ENCODE measurements at places on chromosomes 5 and 9.
A peak's percentile ranks its signal among the peaks of the same experiment; 100 is the strongest.

DNA sequence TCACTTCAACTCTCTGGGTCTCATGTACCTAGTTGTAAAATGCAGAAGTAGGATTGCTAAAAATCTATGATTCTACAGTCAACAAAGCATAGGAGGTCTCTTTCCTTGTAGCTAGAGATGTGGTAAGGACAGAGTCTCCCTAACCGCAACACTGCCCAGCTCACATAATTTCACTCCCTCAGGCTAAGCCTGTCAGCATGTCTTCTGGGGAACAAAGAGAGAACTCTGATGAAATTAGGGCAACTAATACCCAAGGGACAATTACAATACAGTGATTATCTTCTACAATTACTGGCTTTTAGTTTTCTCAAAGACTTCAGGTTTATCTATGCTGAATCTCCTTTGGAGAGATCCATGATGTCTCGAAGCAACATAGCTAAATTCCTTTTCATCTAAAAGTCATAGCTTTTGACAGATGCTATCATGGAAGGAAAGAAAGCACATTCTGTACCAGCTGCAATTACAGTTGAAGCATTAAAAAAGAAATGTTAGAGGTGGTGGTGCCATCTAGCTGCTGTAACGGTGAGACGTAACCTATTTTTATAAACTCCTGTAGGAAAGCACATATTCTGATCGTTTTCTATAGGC lies 141.1 kb upstream of the TARS1 start:
- no peak for DNase-seq

DNA sequence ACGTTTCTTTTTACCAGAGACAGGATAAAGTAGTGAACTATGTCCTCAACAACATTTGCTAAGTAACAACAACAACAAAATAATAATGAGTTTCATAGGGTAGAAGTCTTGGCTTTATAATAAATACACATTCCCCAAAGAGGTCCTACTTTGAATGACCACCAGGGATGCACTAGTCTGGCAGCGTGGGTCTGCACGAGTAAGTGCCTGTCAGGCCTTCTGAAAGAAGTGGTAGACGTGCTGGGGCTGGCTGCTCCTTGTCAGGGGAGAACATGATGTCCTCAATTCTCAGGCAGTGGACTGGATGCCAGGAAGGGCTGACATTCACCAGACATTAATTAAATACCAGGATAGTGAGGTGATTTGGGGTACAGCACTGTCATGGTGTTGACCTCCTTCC lies 331.1 kb downstream of the TMEM38B start:
- no peak for DNase-seq

DNA sequence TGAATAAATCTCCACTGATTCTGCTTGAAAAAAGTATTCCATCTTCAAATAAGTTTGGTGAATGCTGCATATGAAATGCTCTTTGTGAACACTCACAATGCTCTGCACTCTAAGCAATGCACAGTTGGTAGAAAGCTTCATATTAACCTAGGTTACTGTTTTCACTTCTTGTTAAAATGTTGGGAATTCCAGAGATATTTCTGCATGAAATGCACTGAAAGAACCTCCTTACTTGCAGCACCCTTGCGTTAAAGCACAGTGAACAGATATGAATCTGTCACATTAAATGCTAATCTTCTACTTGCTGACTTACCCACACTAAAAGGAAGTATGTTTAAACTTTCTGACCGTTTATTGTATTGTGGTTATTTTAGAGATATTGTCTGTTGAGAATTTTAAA lies 584.1 kb upstream of the NUDT12 start:
- DNase-seq = peak; percentile 2

- no peak for DNase-seq
Observed at GRCh38 chr5:93993161-93993560, 251.8 kb upstream of the POU5F2 start.

DNA sequence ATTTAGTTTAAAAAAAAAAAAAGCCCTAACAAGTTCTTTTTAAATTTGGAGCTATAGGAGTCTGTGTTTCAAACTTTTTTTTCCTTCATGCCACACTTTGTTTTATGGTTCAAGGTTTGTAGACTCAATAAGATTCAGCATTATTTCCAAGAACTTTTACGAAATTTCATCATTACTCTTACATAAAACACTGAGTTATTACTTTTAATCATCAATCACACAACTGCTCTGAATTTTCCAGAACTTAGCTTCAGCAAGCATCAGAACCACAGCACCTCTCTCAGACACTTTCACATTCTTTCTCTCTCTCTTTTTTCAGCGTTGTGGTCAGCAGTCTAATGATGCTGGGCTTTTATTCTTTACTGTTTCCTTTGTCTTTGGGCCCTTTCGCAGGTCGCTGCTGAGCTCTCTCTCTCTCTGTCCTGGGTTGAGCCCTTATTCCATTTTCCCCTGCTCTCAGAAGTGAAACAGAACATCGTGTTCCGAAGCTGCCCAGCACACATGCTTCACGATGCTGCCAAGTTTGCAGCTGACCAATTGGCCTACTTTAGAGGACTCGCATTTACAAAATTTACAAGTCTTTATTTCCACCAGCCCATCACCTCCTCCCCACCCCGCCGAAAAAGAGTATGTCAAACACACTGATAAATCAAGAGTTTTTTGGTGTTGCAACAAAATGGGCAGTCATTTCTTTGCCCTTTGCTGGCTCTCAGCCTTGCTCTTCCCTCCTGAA lies 44.6 kb upstream of the PIK3R1 start:
- DNase-seq = peak; percentile 2

DNA sequence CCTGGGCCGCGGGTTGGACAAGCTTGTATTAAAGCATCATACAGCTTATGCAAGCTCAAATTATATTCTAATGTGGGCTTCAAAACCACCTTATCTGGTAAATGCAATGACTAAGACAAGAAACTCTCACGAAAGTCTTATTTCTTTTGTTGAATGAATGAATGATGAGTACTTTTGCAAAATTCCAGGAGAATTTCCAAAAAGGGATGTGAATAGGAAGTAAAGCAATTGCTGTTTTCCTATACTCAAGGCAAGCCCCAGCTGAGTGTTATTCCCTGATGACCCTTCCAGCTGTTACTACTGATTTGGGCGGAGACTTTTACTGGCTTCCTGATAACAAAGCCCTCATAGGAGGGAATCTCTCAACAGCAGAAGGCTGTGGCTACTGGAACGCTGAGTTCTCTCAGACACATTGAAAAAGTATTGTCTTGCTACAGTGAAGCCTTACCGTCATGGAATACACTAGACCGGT lies 162.8 kb downstream of the SREK1 start:
- no peak for DNase-seq

DNA sequence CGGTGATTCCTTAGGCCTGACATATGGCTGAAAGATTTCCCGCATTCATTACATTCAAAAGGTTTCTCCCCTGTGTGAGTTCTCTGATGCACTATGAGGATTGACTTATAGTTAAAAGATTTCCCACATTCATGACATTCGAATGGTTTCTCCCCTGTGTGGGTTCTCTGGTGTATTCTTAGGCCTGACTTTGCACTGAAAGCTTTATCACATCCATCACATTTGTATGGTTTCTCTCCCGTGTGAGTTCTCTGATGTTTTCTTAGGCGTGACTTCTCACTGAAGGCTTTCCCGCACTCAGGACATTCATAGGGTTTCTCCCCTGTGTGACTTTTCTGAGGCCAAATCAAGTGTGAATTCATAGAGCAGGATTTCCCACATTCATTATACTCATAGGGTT lies 35.8 kb downstream of the ZNF782 start:
- no peak for DNase-seq

DNA sequence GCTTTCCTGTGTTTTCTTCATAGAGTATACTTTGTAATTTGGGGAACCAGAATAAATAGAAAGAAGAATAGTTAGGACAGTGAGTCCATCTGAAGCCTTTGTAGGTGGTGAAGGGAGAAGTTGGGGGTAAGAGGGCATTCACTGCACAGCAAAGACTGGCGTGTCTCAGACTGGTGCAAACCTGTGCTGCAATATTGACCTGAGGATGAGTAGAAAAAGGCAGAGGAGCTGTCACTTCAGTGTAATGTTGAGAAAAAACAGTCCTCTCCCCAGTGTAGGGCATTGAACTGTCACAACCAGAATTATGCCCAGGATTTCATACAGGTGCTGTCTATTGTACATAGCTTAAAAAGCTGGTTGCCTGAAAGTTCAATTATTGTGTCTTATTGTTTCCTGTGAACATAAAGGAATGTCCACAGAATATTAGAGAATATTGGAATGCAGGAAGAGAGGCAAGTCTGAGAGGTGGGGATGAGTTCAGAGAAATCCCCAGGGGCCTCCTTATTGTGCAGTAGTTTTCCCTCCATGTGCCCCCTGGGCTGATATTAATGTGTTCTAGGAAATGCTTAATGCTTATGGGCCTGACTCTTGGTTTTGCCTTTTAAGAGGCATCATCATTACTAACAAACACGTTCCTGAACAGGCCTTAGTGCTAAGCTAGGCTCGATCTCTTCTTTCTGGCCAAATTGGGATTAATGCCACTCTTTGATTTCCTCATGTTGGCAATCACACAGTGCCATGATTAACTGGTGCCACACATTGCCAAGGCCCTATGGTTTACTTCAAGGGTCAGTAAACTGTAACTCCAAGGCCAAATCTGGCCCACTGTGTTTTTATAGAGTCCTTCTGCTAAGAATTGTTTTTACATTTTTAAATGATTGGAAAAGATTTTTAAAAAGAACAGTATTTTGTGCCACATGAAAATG lies 34.0 kb downstream of the DAPK1 start:
- no peak for DNase-seq

GRCh38 chr5:142453932-142454331 lies 129.1 kb upstream of the SPRY4 start:
- DNase-seq = no peak

DNA sequence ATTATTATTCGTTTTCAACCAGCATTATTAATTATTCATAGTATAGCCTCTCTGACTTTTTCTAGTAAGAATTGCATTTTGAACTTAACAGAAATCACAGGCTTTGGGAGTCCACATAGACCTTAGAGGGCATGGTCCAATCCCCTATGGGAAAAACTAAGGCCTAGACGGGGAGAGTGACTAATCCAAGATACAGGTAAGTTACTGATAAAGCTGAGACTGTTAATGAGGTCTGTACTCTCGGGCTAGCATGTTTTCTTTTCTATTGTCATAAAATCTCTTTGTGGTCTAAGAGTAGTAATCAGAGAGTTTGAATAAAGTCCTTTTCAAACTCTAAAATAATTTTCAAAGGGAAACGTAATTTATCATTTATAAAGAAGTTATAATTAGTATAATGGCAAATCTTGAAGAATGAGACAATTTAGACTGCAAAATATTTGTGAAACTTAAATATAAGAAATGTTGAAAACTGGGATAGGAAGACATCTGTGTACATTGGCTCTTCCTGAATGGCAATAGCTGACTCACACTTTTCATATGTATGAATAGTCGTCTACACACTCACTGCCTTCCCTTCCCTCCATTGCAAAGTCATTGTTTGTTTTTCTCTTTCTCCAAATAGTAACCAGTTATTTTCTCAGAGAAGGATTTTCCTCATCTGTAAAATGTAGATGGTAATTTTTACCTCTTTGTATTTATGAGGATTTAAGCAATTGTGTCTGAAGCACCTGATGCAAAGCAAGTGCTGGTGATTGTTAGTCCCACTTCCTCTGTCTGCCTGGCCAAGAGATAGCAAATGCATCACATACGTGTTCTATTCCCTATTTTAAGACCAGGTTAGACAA lies 207.9 kb upstream of the CD180 start:
- DNase-seq = no peak

DNA sequence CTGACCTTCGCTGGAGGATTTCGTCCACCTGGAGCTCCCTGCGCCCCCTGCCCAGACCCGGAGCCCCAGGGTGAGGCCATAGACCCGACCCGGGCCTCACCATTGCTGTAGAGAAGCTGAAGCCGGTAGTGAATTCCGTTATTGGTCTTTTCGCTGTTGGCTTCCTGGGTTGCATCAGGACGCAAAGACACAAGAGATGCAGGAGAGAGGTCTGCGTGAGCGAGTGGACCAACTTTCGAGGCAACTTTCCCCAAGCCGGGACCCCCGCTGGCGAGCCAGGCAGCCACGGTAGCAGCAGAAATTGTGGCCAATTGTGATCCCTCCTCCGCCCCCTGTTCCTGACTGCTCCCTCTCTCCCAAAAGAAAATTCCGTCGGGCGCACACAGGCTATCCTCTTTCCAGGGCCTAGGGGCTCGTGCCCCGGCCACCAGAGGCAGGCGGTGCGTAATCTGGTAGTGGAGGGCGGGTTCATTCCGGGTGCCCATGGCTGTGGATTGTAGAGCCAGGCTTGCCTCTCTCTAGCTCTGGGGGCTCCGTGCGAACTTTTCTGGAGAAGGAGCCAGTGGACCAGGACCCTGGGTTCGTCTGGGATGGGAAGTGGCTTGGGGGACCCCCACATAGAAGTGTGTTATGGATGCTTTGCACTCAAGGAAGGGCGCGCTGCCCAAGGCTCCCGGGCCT lies 3.3 kb downstream of the EBF1 start:
- DNase-seq = no peak

DNA sequence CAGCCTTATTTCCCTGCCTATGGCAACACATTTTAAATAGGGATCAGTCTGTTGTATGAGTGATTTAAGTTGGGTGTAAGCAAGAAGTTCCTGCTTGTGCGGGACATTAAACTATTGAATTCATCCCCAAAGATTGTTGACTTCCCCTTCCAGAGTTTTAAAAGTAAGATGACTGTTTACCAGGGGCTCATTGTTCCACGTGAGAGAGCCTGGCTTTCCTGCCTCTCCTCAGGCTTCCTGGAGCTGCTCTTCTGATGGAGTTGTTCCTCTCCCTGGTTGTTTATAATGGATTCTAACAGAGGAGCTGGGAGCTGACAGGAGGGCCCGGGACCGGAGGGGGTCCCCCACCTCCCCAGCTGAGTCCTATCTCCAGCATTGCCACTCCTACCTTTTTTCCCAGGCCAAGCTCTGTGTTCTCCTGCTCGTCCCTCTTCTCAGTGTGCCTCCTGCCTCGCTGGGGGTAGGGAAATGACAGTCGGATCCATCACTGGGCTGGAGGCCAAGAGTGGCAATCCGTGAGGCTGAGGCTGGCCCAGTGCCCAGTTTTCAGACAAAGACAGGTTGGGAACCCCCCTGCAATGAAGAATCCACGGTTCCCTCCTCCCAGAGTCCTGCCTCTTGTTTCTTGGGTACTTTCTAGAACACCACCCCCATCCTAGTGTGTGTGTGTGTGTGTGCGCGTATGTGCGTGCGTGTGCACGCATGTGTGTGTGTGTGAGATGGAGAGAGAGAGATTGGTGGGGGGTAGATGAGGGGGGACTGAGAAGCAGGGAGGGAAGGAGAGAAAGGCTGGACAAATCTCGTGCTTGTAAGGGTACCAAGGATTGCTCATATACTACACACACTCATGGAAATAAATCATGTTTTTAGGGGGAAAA lies 123.7 kb upstream of the NFIB start:
- DNase-seq = no peak
